Posterior vena cava (tissue), 2 donors: ENCODE measurements at places on chromosomes 5 and 9. TPM values are rescaled to one million over a fixed set of nuclear protein-coding genes. Genes with fewer than 3 reads are reported as not detected.

DNA sequence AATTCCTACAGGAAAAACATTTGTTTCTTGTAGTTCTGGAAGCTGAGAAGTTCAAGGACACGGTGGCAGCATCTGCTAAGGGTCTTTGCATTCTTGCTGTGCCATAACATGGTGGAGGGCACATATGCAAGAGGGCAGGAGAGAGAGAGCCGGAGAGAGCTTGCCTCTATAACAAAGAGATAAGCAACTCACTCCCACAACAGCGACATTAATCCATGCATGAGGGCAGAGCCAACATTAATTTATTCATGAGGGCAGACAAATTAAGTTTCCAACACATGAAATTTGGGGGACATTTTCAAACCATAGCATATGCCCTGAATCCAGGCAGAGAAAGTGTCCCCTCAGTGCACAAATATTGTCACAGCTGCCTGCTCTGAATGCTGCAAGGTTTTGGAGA is 4.4 kb upstream of the GTF3C5 start:
- no peak for DNase-seq

The PCA3 gene
- not detected for total RNA-seq

The SLC6A7 gene
- total RNA-seq = 0.19 TPM

The MSMP gene
- total RNA-seq = 1.7 TPM

GRCh38 chr5:43676083-43676840 is 73.3 kb downstream of the NNT start:
- DNase-seq = no peak

The GDA gene
- total RNA-seq = not detected
